ENCODE measurements at places on chromosomes 13 and 19.

- DNase-seq = no peak
These were observed 70.9 kb downstream of the PEPD start for GRCh38 chr19:33450689-33451088.

DNA sequence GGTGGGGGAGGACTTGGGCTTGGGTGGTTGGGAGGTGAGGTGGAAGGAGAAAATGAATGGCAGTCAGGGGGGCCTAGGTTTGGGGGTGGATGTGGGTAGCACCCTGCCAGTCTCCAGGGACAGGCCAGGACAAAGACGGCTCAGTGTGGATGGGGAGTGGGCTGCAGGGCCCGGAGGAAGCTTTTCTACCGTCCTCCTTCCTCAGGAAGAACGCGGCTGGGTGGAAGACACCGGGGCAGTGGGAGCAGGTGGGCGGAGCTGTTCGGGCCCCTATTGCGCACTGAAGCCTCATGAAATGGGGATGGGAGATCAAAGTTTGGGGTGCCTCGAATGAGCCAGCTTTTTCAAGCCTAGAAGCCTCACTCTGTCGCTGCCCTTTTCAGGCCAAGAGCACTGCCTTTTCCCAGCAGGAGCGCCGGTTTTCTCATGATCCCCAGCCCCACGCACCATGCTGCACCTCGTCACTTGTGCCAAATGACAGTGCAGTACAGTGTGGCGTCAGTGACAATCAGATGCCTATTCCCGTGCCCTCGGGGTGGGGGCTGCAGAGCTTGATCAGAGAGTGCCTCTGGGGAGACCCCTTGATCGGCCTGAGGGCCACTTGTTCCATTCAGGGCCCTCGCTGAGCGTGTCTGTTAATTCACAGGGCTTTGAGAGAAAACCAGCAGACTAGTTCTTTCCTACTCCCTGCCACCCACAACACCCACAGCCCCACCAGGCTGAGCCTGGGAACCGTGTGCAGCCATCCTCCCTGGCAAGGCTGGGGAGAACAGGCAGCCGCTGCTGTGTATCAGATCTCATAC lies 1.5 kb downstream of the CALM3 start:
- DNase-seq = peak; percentile 78

DNA sequence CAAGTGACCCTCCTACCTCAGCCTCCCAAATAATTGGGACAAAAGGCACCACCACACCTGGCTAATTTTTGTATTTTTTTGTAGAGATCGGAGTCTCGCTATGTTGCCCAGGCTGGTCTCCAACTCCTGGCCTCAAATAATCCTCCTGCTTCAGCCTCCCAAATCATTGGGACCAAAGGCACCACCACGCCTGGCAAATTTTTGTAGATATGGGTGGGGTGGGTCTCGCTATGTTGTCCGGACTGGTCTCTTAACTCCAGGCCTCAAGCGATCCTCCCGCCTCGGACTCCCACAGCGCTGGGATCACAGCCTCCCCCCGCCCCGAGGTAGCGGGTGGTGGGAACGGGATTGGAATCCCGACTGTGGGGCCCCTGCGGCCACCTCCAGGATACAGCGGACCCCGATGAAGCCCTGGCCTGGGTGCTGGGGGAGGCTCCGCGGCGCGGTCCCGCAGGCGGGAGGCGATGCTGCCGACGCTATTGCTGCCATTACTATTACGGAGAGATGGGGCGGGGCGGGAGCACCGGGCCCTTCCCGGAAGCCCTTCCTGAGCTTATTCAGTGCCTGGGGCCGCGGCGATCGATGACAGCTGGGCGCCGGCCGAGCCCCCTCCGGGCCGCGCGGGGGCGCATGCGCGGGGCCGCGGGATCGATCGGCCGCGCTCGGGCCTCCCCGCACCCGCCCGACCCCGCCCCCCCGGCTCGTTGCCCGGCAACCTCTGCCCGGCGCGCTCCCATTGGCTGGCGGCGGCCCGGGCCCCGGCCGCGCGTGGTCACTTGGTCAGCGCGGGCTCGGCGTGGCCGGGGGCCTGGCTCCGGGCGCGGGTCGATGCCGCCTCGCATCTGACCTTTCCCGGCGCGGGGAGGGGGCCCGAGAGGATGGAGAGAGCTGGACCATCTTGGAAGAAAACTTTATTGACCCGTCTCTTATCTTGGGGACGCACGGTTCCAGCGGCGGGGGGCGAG lies 27.9 kb upstream of the ONECUT3 start:
- DNase-seq = peak; percentile 57

DNA sequence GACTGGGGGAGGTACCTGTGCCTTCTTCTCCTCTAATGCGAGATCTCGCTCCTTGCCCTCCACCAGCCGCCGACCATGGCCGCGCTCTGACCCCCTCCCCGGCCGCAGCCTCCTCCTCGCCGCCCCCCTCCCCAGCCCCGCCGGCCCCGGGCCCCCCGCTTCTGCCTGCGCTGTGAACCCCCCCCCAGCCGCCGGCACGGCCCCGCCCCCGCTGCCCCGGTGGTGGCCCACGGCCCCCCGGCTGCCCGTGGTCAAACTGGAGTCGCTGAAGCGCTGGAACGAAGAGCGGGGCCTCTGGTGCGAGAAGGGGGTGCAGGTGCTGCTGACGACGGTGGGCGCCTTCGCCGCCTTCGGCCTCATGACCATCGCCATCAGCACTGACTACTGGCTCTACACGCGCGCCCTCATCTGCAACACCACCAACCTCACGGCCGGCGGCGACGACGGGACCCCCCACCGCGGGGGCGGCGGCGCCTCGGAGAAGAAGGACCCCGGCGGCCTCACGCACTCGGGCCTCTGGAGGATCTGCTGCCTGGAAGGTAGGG lies at the start of gene CACNG8:
Gene CACNG8, plus strand, starts transcription at position 51 of the 545 bp plus-strand sequence.
- no peak for DNase-seq

GRCh38 chr19:53333066-53333462 lies 485 bp upstream of the ZNF845 start:
- DNase-seq = peak; percentile 17

DNA sequence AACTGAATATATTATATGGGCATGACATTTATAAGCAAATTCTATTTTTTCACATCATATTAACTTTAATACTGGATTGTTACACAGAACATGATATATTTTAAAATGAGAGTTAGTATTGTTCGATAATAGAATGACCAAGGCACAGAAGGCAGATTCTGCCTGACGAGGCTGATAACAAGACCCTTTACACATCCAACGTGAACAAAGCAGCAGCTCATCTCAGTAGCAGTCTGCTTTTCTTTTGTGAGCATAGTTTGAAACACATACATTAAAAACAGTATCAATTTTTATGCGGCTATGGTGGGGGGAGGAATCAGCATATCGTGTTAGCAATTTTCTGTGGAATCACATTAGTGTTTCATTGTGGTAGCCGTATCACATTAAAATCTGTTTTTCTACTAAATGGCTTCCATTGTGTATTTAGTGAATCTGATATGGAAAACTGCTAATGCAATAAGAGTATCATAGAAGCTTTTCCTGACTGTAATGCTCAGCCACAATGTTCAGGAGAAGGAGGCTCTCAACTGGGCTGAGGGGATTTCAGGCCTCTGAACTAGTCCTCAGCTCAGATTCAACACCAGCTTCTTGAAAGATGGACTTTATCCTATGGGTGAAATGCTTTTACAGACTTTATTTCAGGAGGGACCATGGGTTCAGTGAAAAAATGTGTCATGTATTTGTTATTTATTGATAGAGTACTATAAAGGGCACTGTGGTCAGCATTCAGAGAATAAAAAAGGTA lies 4.0 kb downstream of the SMAD9 start:
- DNase-seq = no peak
